ENCODE measurements at places on chromosomes 1 and 21. TPM values are rescaled to one million over a fixed set of nuclear protein-coding genes. Genes with fewer than 3 reads are reported as not detected.
A peak's percentile ranks its signal among the peaks of the same experiment; 100 is the strongest.

GRCh38 chr21:33774551-33774950 is 132.2 kb downstream of the ITSN1 start:
- no peaks in the 10 kb centered on the region for H3K27me3 ChIP-seq
- H3K4me1 ChIP-seq = no peaks in the 10 kb centered on the region
- H3K36me3 ChIP-seq = peaks cover 62% of the 10 kb centered on the region
- H3K4me3 ChIP-seq = no peak overlapping the region

DNA sequence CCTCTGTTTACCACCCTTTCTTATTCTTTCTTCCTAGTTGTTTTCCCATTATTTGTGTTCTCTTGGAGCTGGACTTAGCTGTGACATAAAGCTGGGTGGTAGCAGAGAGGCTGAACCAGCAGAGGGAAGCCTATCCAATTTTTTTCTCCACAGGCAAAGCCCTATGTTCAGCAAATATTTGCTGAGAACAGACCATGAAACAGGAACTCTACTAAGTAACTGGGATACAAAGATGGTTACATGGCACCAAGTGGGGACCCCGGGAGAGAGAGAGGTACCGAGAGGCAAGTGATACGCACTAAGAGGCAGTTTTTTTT is 6.6 kb downstream of the CFAP141 start:
- no peak overlapping the region for H3K4me3 ChIP-seq
- no peak for DNase-seq
- H3K27me3 ChIP-seq = peaks cover 11% of the 10 kb centered on the region
- H3K27ac ChIP-seq = no peak overlapping the region
- no peaks in the 10 kb centered on the region for H3K36me3 ChIP-seq

- no peak for DNase-seq
- H3K4me1 ChIP-seq = peaks cover 62% of the 10 kb centered on the region
- H3K27ac ChIP-seq = no peak overlapping the region
- H3K4me3 ChIP-seq = no peak overlapping the region
- H3K27me3 ChIP-seq = no peaks in the 10 kb centered on the region
Observed at GRCh38 chr1:198922638-198923430, 284.0 kb downstream of the PTPRC start.

GRCh38 chr1:101002551-101002950 is 23.0 kb downstream of the DPH5 start:
- DNase-seq = no peak
- peaks cover 25% of the 10 kb centered on the region for H3K36me3 ChIP-seq
- peak overlapping the region; percentile 31 for H3K27ac ChIP-seq
- H3K4me3 ChIP-seq = no peak overlapping the region
- H3K4me1 ChIP-seq = peaks cover 33% of the 10 kb centered on the region
- no peaks in the 10 kb centered on the region for H3K27me3 ChIP-seq

DNA sequence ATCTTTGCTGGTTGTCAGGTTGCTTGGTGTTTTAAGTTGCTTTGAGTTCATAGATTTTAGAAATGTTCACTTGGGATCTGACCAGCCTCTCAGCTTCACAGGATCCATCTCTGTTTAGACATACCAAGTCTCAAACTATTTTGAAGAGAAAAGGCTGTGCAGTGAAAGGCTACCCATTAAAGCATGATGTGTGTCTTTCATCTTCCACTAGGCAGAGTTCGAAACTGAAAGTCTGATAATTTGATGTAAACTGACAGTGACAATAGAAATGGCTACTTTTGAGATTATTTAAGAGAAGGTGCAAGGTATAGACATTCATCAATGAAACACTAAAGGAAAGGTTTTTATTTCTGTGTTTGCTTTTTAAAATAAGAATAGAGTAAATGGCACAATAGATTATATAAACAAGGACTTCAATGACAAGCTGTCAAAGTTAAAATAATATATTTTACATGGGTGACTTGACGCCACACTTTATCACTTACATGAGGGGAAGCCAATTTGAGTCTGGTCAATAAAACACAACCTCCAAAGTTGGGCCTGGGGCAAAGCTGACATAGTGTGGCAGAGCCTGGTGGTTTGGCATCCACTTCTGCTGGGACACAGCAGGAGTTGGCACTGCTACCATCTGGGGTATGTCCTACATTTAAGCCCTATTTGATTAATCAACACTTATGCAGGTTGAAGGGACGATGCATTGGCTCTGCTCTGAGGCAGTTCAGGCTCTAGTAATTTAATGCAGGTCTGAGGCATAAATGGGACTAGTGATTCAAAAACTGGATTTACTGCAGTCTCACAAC is 197.7 kb downstream of the CRB1 start:
- no peak overlapping the region for H3K27ac ChIP-seq
- no peaks in the 10 kb centered on the region for H3K27me3 ChIP-seq
- H3K36me3 ChIP-seq = no peaks in the 10 kb centered on the region
- peaks cover 19% of the 10 kb centered on the region for H3K4me1 ChIP-seq
- no peak for DNase-seq

HSD17B7 gene
- 6.5 TPM for total RNA-seq

SPATA46 gene
- total RNA-seq = not detected

All from osteocyte (in vitro differentiated cells).